ENCODE measurements at places on chromosomes 2 and 18. TPM values are rescaled to one million over a fixed set of nuclear protein-coding genes. Genes with fewer than 3 reads are reported as not detected.

OST4 gene
- 174 TPM for total RNA-seq

UGT1A4 gene
- not detected for total RNA-seq

CDH2 gene
- 121 TPM for total RNA-seq

TEKT4 gene
- total RNA-seq: not detected

RBM43 gene
- total RNA-seq: 3.0 TPM

FAM228A gene
- total RNA-seq: 1.5 TPM

CD28 gene
- not detected for total RNA-seq

ABCG8 gene
- total RNA-seq: not detected

CBLN2 gene
- total RNA-seq: not detected

RESP18 gene
- not detected for total RNA-seq

Data from placental pericyte (primary cell).